ENCODE measurements at places on chromosomes 16 and 17. TPM values are rescaled to one million over a fixed set of nuclear protein-coding genes. Genes with fewer than 3 reads are reported as not detected.

CFAP97D1 gene
- total RNA-seq, result not detected

SMIM5 gene
- not detected for total RNA-seq

MYH3 gene
- total RNA-seq, result 1.1 TPM

NHLRC4 gene
- 0.13 TPM for total RNA-seq

PRDM7 gene
- total RNA-seq, result not detected

SCN4A gene
- total RNA-seq, result not detected

DNA sequence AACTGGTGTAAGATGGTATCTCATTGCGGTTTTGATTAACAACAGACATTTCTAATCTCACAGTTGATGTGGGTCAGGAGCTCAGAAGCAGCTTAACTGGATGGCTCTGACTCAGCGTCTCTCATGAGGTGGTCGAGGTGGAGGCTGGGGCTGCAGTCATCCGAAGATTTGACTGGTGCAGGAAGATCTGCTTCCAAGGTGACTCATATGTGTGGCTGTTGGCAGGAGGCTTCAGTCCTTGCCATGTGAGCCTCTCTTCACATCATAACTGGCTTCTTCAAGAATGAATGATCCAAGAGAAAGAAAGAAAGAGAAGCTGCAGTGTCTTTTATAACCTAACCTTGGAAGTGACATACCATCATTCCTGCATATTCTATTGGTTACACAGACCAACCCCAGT lies 376.1 kb downstream of the SEC14L1 start:
- DNase-seq, result peak; percentile 72

GRCh38 chr17:81066072-81066471 lies 31.1 kb downstream of the BAIAP2 start:
- peak; percentile 27 for DNase-seq

DNA sequence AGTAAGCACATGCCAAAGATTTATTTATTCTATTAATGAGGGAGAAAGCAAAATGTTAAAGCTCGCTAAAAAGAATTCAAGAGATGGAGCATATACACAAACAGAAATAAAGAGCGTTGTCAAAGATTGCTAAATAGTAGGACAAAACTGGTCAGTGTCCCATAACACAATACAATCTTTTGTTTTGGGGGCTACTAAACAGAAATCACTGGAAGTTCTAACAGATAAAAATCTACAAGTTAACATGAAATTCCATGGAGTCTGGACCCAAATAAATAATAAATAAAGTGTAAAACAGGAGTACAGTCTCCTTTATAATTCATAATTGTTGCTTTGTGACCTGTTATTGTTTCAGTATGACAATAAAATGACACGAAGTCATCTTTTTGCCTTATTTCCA lies 115.2 kb upstream of the CNTNAP4 start:
- no peak for DNase-seq

- DNase-seq, result peak; percentile 54
Observed at GRCh38 chr16:23508589-23509440, 1.5 kb downstream of the GGA2 start.

DNA sequence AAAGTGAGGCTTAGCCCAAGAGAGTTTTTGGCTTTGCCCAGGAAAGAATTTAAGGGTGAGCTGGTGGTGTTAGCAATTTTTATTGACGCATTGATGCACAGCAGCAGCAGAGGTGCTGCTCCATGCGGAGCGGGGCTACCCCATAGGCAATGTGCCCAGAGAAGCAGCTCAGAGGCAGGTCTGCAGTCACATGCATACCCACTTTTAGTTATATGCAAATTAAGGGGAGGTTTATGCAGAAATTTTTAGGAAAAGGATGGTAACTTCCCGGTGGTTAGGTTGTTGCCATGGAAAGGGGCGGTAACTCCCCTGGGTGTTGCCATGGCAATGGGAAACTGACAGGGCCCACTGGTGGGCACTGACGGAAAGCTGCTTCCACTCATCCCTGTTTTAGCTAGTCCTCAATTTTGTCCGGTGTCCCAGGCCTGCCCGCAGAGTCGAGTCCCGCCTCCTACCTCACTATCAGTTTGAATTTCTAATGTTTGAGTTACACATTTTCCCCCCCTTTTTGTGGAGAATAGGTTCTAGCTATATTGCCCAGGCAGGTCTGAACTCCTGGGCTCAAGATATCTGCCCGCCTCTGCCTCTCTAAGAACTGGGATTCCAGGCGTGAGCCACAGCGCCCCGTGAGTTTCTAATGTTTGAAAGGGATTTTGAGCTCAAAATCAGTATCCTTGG lies 10.4 kb upstream of the GJD3 start:
- DNase-seq, result no peak

Data from GM23248 (cell line).